ENCODE measurements at places on chromosomes 2 and 18.

GRCh38 chr2:232275670-232276069 lies 102.9 kb upstream of the ALPP start:
- DNase-seq: no peak

DNA sequence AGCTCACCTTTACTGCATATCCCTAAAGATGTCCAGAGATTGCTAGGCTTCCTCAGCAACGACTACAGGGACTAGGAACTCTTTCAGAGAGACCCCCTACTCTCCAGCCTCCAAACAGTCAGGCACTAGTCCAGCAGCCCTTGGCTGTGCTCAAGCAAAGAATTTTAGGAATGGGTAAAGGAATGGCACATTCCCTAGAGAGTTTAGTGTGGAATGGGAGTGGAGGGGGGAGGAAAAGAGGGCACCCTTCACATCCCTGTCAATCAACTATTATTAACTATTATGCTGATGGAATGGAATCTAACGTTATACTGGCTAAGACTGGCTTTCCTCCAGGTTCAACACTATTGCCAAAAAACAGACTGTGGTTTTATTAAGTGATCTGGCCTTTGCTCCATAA lies 64.8 kb downstream of the IKZF2 start:
- DNase-seq: no peak

DNA sequence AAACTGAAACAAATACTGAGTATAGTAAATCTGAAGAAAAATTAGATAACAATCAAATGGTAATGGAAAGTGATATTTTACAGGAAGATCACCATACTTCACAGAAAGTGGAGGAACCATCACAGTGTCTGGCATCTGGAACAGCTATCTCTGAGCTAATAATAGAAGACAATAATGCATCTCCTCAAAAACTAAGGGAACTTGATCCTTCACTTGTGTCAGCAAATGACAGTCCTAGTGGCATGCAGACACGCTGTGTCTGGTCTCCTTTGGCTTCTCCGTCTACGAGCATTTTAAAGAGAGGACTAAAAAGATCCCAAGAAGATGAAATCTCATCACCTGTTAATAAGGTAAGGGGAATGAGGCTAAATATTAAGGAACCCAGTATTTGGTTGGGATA lies 56.1 kb downstream of the RIF1 start:
- DNase-seq: no peak

GRCh38 chr2:173448938-173449471 lies 94.3 kb downstream of the CDCA7 start:
- peak; percentile 81 for DNase-seq

GRCh38 chr2:67002618-67003371 lies 394.3 kb upstream of the ETAA1 start:
- DNase-seq: no peak

DNA sequence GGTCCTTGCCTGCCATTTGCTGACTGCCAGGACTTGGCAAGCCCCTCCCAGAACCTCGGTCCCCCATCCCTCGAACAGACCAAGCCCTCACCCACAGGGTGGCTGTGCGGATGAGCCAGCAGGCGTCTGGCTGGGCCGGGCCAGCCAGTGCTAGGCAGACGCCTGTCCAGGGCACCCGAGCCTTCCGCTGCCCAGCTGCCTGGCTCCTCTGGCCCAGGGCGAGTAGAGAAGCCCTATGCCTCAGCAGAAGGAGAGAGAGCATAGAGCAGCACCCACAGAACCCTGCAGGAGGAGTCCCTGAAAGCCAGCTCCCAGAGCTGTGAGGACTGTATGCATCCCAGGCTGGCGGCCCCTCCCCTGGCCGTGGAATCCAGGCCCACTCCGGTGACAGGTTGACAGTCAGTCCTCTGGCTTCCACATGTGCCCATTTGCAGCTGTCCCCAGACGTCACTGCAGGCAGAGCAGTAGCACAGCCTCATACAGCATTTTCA lies 62.1 kb upstream of the GLI2 start:
- DNase-seq: no peak

DNA sequence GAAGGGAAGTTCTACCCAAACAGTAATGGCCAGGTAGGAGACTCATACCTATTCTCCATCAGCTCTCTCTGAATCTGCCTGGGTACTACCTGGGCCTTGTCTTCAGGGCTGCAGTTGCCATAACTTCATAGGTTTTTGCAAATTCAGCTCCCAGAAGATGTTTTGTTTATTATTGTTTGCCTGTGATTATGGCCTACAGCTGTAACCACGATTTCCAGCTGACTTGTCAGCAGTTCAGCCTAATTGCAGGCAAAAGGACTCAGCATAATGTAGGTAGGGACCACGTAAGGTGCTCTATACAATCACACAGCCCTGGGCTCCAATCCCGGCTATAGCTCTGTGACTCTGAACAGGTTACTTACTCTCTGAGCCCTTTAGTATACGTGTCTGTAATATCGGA lies 187.0 kb upstream of the FN1 start:
- DNase-seq: no peak

- peak; percentile 75 for DNase-seq
These were observed 322.9 kb upstream of the KCNJ3 start for GRCh38 chr2:154375579-154375931.

GRCh38 chr2:233142355-233142897 lies 82.3 kb downstream of the INPP5D start:
- no peak for DNase-seq

DNA sequence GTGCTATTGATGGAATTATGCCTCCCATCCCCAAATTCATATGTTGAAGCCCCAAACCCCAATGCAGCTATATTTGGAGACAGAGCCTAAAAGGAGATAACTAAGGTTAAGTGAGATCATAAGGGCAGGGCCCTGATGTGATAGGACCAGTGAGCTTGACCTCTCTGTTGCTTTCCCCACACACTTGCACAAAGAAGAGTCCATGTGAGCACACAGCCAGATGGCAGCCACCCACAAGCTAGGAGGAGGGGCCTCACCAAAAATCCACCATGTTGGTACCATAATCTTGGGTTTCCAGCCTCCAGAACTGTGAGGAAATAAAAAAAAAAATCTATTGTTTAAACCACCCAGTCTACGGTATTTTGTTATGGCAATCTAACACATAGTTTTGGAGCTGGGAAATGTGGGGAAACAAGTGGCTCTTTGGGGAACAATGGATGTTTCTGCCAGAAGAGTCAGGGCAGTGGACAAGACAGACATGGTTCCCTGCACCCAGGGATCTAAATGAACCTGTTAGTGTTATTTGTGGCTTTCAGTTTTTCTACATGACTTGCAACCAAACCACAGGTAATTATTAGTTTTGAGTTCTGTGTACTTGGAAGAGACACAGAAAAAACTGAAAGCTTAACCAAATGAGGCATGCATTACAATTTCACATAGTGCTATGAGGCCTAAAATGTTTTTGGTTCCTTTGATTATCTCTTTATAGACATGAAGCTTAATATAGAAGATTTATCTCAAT lies 259.1 kb downstream of the LTBP1 start:
- no peak for DNase-seq

GRCh38 chr18:38221476-38222100 lies 656.0 kb upstream of the CELF4 start:
- no peak for DNase-seq

DNA sequence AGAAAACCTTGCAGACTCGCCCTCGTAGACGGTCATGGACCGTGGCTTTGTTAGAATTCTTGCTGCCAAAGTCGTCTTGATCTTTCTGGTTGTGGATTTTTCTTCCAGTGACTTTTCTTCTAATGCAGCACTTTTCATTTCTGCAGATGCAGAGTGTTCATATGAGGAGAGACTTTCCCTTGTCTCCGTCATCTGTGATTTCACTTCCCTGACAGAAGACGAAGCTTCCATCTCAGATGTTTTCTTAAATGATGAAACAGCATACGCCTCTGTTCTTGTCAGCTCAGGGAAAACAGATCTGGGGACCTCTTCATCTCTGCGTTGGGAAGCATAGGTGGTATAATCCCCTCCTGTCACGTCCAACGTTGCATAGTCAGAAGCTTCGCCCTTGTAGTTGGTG lies 50.9 kb downstream of the PLEKHA3 start:
- no peak for DNase-seq

GRCh38 chr2:101827246-101827645 lies 129.7 kb downstream of the MAP4K4 start:
- no peak for DNase-seq

GRCh38 chr2:180819106-180819505 lies 161.3 kb upstream of the UBE2E3 start:
- no peak for DNase-seq

- DNase-seq: no peak
These were observed 242.0 kb downstream of the DPP10 start for GRCh38 chr2:114684403-114684802.

GRCh38 chr2:207953354-207953753 lies 72.0 kb downstream of the PLEKHM3 start:
- DNase-seq: no peak

DNA sequence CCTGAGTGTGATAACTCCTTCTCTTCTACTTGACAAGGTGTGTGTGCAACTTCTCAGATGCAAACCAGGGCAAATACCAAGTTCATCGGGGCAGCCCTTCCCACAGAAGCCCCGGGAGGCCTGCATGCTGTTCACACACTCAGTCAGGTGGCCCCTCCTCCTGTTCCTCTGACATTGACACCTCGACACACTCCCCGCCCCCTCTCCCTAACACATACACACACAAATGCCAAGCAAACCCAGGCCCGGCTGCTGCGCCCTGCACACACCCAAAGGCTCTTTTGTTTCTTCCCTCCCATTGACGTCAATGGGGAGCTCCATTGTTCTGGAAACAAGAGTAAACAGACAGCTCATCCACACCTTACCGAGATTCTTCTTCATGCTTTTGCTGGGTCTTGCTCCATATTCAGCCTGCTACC lies 1.7 kb upstream of the PER2 start:
- DNase-seq: peak; percentile 65

Measured in kidney (tissue), 22 donors.